ENCODE measurements at places on chromosomes 1 and 21.
A peak's percentile ranks its signal among the peaks of the same experiment; 100 is the strongest.

DNA sequence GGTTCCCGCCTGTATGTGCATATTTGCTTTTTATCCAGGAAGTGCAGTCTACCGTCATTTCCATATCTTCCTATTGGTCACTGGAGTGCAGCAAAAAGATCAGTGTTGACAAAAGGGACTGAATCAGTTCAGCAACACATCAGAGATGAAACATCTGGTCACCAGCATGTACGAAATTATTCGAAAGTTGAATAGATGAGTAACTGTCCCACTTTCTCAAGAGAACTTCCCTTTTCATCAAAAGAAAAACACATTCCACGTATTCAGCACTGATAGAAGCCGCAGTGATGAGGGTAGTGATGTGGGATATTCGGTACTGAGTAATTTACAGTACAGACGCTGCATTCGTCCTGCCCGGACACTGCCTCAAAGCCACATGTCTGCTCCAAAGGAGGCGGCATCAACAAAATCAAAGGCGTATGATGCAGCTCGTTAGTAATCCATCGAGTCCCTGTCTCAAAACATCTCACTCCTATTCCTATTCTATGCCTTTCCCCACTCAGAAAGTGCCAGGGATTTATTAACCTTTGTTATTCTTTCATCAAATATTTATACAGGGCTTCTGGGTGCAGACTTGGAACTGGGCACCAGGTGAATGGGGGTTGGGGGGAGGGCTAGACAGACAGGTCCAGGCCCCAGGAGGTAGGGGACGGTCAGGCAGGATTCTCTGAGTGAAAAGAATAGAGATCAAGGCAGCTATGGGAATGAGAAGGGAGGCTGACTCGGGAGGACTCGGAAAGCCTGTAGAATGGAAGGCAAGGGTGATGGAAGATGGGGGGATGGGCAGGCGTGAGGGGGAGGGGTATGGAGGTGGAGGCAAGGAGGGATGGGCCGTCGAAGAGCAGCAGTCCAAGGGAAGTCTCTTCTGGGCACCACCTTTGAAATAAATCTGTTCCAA, 79.5 kb upstream of the SLC45A1 start:
- peak; percentile 54 for DNase-seq

- no peak for DNase-seq
Observed at GRCh38 chr1:44832056-44832705, 10.9 kb downstream of the PTCH2 start.

GRCh38 chr1:204728045-204728444, 42.5 kb upstream of the LRRN2 start:
- no peak for DNase-seq

DNA sequence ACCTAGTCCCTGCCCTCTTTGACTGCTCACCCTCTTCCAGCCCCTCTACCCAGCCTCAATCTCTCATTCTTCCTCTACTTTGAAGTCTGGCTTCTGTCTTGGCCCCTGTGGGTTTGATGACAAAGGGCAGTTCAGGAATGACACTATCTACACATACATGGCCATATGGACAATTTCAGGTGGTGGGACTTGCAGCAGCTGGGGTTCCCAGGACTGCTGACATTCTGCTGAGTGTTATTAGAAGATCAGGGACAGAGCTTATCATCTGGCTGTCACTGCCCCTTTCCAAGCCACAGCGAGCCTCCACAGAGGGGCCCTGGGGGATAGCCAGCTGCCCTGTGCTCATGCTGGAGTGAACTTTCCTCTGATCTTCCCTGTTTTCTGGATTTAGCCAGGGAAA, 97.4 kb upstream of the IPO9 start:
- no peak for DNase-seq

GRCh38 chr1:27664291-27664690, 7.7 kb downstream of the IFI6 start:
- DNase-seq: no peak
